ENCODE measurements at places on chromosomes 3 and 15.

GRCh38 chr3:53650424-53650823 is 156.0 kb downstream of the CACNA1D start:
- DNase-seq = no peak

- no peak for DNase-seq
Observed at GRCh38 chr15:31412824-31413223, 86.2 kb downstream of the KLF13 start.

DNA sequence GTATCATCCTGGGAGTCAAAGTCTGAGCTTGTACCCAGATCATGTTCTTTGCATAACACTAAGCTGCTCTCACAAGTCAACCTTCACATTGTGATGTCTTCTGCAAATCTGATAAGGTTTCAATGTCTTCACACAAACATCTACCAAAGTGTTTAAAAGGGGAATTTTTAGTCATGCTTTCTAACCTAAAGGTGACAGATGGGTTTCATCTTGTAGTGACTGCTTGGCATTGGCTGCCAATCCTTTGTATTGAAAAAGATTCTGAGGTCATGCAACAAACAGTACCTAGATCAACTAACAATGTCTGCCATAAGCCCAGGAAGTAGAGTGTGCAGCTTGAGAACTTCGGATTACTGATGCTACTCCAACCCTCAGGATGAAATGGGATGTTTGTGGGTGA is 43.6 kb upstream of the DIPK2A start:
- no peak for DNase-seq

DNA sequence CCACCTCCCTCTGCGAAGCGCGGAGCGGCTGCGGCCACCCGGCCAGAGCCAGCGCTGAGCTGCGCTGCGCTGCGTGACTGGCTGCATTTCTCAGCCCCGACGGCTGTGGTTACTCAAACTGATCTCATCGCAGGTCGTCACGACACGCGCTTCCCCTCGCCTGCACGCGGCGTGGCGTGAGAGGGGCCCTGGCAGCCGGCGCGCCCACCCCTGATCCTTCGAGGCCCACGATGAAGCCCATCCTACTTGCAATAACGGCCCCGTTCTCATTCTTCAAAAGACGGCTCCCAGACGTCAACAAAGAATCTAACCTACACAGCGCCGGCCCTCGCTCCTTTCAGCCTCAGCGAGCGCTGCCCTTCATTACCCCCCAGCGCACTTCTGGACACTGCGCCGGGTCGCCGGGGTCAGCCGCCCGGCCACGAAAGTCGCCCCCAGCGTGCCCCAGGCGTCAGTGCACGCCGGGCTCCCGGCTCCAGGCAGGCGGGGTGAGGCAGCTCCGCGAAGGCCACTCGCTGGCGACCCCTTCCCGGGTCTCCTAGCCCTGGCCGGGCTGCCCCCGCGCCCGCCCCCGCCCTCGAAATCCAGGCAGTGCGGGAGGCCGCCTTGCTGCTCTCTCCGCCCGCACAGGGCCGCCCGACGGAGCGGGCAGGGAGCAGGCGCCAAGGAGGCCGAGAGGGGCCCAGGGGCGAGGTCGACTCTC is 9.9 kb upstream of the LEKR1 start:
- peak; percentile 21 for DNase-seq

- DNase-seq = no peak
Observed at GRCh38 chr15:83692746-83693581, 39.0 kb downstream of the ADAMTSL3 start.

- DNase-seq = no peak
Observed at GRCh38 chr15:85289677-85290365, 90.6 kb upstream of the AKAP13 start.

- no peak for DNase-seq
Observed at GRCh38 chr3:46607603-46608028, 4.7 kb upstream of the FAM240A start.

GRCh38 chr3:191894406-191894805 is 433.4 kb downstream of the PYDC2 start:
- DNase-seq = no peak

GRCh38 chr3:48409291-48410201 is 20.3 kb downstream of the PLXNB1 start:
- no peak for DNase-seq
